ENCODE measurements at places on chromosomes 2 and 18. TPM values are rescaled to one million over a fixed set of nuclear protein-coding genes. Genes with fewer than 3 reads are reported as not detected.

GRCh38 chr2:217065012-217065290 is 205.1 kb upstream of the TNP1 start:
- DNase-seq: no peak

The SLC19A3 gene
- not detected for total RNA-seq

DNA sequence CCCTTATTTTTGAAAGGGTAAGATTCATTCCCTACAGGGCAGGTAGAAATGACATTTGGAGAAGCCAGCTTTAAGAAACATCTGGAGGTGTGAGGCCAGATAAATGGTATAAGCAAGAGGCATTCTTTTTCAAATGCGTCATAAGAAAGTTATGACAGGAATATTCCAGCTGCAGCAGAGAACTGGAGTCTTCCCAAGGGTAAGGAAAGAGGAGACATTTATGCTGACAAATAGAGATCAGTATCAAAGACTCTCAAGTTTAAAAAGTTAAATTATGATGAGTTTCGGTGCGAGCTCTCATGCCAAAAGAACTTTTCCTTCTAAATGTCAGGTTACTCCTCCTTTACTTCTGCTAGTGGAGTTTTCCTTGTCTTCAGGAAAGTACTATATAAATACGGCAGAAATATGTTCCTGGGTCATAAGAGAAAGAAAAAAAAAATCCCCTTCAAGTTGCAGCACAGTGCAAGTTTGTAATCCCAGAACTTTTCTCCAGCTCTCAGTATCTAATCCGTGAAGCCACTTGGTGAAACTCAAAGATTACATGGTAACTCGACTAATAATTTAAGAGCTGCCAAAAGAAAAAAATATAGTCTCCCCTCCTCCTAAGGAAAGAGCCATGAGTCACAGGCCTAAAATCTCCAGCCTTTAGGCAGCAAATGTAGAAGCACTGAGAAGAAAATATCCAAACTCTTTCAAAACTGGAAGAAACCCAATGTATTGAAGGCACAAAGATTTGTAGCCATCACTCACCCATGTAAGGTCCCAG is 428.1 kb downstream of the MEIS1 start:
- DNase-seq: no peak

The POTEJ gene
- not detected for total RNA-seq

- no peak for DNase-seq
Observed at GRCh38 chr2:124437811-124438210, 412.7 kb downstream of the CNTNAP5 start.

The NEMP2 gene
- 1.9 TPM for total RNA-seq

- no peak for DNase-seq
Observed at GRCh38 chr2:240846873-240847595, 21.6 kb upstream of the AGXT start.

The ABCA12 gene
- total RNA-seq: 0.12 TPM

- no peak for DNase-seq
Observed at GRCh38 chr2:43490252-43490786, 105.5 kb downstream of the THADA start.

DNA sequence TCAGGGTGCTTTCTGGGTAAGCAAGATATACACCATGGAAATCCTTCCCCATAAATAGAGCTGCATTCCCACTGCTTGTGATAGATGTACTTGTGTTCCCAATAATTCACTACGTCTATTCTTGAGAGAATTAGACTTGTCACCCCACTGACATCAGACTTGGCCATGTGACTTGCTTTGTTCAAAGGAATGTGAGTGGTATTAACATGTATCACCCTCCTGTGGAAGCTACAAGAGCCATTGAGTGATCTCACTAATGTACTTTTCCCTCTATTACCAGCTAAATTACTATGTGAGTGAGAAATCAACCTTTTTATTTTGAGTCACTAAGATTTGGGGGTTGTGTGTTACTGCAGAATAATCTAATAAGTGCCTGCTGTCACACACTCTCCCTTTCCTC is 176.0 kb downstream of the CCDC178 start:
- no peak for DNase-seq

GRCh38 chr18:44107187-44107586 is 573.5 kb upstream of the SETBP1 start:
- DNase-seq: no peak

DNA sequence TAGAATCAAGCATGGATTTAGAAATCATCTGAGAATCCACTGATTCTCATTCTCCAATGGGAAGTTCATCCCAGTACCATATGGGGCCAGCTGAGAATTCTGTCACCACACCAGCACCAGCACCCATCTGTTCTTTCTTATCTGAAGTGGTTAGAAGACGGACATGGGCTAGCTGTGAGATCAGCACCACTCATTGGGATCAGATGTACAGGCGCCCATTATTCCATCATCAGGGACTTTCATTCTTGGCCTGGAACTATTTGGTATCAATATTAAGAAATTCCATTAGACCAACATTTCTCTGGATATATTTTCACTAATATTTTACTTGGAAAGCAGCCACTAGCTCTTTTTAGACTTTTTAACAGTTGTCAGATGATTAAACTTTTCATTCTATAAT is 185.9 kb upstream of the LINC00305 start:
- no peak for DNase-seq

DNA sequence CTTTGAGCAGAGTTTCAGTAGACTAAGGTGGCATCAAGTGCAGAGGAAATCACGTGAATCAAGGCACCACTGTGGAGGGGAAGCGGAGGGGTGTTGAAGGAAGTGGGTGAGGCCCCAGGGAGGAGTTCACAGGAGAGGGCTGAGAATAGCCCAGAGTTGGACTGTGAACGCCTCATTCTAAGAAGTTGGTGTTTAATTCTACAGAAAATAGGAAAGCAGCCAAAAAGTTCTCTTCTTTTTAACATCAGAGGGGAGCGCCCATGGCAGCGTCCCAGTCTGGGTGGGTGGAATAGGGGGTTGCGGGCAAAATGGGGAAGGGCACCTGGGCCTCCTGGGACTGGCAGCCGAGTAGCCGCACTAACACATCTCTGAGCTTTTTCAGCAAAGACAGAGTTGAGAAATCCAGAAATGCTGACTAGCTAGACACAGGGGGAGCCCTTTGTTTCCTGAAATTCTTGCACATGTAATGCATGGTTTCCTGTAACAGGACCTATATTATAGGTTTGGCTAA is 97.0 kb downstream of the NEB start:
- DNase-seq: no peak

- no peak for DNase-seq
Observed at GRCh38 chr2:82124629-82125028, 1820.1 kb upstream of the LRRTM1 start.

DNA sequence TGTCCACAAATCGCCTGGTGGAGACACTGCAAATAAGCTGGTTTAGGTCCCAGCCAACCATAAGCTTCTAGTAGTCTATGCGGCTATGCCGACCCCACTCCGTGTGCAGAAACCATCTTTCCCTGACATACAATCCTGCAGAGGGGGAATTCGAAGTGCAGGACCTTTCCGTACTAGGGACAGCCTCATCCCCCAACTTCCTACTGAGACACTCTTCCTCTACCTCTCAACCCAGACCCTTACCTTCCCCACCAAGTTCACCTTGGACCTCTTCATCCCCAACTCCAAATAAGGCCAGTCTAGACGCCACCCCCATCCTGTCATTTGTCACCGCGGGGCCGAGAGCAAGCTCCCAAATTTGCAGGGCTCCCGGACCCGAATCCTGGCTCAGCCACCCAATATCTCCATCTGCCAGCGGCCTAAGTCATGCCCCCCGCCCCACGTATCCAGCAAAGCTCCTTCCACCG is 496 bp downstream of the SUCLG1 start:
- DNase-seq: no peak

DNA sequence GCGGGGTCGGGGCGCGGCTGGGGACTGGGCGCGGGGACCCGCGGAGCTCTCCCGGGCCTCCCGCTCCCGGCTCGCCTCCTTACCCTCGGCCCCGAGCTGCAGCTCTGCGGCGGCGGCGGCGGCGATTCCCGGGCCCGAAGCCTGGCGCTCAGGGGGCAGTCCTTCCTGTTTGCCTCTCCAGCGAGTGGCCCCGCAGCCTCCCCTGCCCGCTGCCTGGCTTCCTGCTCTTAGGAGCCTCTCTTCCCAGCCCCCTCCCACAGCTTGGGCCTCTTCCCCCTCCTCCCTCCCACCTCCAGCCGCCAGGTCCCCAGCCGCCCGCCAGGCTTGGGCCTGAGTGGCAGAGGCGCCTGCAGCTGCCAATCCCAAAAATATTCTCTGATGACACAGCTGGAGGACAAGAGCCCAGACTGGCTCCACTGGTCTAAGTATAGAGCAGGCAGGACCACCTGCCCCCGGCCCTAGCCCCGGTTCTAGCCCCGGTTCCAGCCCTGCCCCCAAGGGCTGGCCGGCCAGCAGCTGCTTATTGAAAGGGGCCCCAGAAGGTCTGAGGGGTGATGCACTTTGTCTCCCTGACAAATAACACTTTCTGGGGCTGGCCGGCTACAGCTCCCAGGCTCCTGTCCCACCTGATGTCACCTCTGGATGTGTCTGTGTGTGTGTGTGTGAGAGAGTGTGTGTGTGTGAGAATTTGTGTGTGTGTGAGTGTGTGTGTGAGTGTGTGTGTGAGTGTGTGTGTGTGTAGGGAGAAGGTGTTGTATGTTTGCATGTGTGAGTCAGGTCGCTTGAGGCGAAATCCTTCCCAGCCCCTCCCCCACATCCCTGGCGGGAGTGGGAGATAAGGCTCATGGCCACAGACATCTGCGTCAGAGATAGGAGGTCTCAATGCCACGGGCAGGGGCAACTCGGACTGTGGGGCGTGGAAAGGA is at the start of gene OBSL1:
OBSL1 (minus strand) TSS at position 229 of the 926 bp plus-strand sequence. CDS start 307 bp downstream, outside the sequence.
- no peak for DNase-seq

The DSC2 gene
- total RNA-seq: 0.64 TPM

The PMAIP1 gene
- total RNA-seq: 45.2 TPM

GRCh38 chr2:62663920-62664795 is 41.4 kb upstream of the EHBP1 start:
- no peak for DNase-seq

GRCh38 chr18:8548186-8548585 is 61.1 kb upstream of the RAB12 start:
- no peak for DNase-seq

DNA sequence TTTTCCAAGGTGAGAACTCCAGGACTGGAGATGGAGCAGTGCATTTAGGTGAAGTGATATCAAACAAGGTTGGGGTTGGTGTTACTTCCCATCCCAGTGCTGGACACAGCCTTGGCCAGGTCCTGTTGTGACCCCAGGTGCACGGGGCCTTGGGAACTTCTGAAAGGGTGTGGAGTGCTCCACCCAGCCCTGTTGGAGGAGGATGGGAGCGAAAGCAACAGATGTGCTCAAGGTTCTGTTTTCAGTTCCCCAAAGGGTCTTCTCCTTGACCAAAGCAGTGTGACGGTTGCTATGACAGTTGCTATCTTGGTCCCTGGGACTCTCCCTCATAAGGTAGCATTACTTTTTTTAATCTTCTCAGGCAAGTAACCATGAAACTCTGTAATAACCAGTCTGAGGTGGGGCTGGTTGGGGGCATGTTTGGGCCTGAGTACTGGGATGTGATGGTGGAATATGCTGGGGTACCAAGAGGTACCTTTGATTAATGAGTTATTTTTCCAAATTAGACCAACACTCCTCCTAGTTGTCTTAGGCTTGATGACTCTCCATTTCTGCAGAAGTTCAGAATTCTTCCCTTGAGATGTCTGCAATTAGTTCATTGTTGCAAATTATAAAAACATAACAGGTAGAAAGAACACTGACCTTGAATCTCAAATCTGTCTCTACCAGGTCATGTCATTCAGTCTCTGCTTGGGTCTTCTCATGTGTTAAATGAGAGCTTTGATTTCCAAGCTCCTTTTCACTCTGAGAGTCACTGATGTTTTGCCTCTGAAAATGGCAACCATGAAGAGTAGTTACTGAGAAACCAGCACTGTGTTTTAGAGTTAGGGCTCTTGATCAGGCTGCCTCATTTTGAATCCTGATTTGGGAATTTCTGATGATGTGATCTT is 154.5 kb downstream of the RPIA start:
- DNase-seq: no peak

The PJVK gene
- 0.15 TPM for total RNA-seq

The DOCK10 gene
- total RNA-seq: 15.1 TPM

GRCh38 chr2:108329771-108330170 is 41.1 kb downstream of the SULT1C2 start:
- no peak for DNase-seq

DNA sequence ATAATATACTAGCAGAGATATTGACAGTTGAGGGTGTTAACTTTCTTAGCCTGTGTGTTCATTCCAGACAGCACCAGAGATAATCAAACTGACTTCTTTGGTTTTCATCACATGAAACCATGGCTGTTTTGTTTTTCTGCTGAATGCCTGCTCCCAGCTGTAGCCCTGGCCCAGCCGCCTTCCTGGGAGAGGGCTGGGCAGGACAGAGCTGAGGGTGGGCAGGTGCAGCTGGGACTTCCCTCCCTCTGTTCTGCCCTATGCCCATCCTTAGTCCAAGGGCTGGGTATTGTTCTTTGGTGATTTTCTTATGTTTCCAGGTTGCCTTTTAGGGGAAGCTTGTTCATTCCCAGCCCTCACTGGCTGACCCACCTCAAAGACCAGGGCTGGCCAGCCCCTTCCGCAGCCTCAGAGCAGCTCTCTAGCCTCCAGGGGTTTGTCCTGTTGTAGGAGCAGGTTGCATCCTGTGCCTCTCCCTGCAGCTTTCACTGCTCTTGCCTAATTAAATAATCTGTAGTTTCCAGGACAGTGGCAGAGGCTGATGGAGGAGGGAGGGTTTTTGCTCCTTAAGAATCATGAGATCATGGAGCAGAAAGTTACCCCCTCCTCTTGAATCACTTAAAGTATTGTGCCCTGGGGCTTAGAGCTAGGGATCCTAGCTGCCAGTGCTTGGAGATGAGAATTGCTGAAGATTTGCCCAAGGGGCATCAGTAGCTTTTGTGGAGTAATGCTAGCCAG is 61.4 kb downstream of the MTCL1 start:
- DNase-seq: no peak

GRCh38 chr2:29526587-29527586 is 394.5 kb downstream of the ALK start:
- DNase-seq: no peak

DNA sequence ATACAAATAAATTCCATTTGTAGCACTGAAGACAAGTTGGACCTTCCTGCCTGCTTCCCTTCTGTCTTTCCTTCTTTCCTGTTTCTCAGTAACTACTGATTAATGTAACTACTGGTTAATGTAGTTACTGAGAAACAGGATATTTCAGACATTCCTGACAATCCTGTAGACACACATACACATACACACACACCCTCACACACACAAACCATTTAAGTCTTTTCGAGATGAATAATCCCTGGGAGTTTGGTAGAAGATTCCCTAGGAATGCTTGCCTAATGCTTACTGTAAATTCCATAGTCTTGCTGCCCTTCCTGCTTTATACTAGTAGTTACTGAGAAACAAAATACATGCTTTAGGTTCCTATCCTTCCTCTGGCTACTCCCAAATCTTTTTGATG is 83.9 kb downstream of the PIK3C3 start:
- DNase-seq: peak; percentile 56

GRCh38 chr2:173397539-173397938 is 42.9 kb downstream of the CDCA7 start:
- no peak for DNase-seq

The SPATS2L gene
- 76.1 TPM for total RNA-seq

DNA sequence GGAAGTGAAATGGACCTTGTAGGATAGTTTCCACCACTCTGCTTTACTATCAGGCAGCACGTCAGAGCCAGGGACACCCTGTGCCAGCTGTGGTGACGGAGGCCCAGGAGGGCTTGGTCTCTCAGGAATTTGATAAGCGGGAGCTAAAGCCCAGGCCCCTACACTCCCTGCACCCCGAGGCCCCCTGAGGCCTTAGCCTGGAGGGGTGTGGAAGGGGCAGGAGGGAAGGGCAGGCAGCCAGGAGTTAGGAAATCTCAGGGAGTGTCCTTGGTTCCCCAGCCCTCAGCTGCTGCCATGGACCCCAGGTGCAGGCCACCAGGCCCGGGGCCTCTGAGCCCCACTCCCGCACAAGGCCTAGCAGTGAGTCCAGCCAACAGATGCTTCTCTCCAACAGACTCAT is 38.2 kb downstream of the PDIA6 start:
- no peak for DNase-seq

GRCh38 chr2:224966613-224967012 is 75.7 kb downstream of the DOCK10 start:
- DNase-seq: no peak
